ENCODE measurements at places on chromosomes 7 and 10. TPM values are rescaled to one million over a fixed set of nuclear protein-coding genes. Genes with fewer than 3 reads are reported as not detected.

The ZNF853 gene
- not detected for total RNA-seq

The CDNF gene
- total RNA-seq = 0.29 TPM

The MAT1A gene
- total RNA-seq = not detected

The SSC4D gene
- 0.34 TPM for total RNA-seq

The BCCIP gene
- total RNA-seq = 160 TPM

The PPP1R9A gene
- not detected for total RNA-seq

The AGBL3 gene
- 0.03 TPM for total RNA-seq

The SSMEM1 gene
- total RNA-seq = not detected

The PLA2G12B gene
- total RNA-seq = not detected

The PALD1 gene
- not detected for total RNA-seq

The NPSR1 gene
- not detected for total RNA-seq

The GIMAP5 gene
- not detected for total RNA-seq

- DNase-seq = no peak
Measured at GRCh38 chr7:23893942-23894891, 184.2 kb downstream of the STK31 start.

DNA sequence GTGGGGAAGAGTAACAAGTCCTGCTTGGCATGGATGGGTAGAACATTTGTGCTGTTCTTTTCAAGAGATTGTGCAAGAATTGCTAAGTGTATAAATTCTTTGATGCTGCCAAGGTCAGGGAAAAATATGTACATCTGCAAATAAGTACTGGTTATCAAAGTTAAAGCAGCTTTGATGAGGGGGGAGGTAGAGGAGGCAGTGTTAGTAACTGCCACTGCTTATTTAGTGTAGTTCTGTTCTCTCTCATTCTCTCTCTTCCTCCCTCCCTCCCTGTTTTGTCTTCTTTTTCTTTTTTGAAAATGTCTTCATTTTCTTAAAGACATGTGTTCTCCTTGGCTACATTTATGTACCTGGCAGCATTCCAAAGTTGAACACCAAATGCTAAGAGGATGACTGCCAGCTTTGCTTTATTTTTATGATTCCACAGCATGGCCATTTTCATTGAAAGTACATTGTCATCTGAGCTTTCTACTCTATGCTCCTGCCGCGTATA is 18.6 kb downstream of the CACNB2 start:
- DNase-seq = no peak

GRCh38 chr7:130047831-130048230 is 3.3 kb downstream of the ZC3HC1 start:
- DNase-seq = no peak

DNA sequence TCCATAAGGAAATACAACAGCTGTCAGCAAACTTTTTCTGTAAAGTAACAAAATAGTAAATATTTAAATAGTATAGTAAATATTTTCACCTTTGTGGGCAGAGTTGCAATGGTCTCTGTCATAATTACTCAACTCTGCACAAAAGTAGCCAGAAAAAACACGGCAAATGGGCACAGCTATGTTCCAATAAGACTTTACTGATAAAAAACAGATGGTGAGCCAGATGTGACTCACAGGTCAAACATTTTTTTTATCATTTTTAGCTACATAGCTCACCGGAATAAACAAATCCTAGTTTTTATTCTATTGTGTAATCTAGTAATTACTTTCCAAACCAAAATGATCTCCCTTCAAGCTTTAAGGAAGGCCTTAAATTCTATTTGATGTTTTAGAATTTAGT is 55.3 kb downstream of the NCAPG2 start:
- peak; percentile 76 for DNase-seq

- DNase-seq = no peak
Measured at GRCh38 chr7:141522657-141523342, 28.4 kb upstream of the AGK start.

DNA sequence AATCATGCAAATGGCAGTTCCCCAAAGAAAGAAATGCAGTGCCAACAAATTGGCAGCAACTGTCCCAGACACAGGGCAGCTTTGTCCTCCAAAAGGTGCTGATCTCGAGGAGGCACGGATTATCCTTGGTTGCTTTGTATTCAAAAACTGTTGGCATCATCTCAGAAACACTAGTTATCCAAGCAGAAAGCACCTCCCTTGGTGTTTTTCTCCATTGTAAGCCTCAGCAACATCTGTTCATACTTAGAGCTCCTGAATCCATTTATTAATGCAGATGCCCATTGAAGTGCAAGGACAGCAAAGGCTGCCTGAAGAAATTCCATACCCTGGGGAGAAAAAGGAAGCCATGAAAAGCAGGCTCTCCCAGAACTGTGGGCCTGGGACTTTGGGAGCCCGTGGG is 1.1 kb upstream of the NPS start:
- no peak for DNase-seq

GRCh38 chr10:89563311-89563710 is 27.9 kb upstream of the SLC16A12 start:
- DNase-seq = no peak

GRCh38 chr7:109763611-109764010 is 1193.9 kb downstream of the DNAJB9 start:
- no peak for DNase-seq

GRCh38 chr10:90148116-90148855 is 446.9 kb downstream of the KIF20B start:
- no peak for DNase-seq

DNA sequence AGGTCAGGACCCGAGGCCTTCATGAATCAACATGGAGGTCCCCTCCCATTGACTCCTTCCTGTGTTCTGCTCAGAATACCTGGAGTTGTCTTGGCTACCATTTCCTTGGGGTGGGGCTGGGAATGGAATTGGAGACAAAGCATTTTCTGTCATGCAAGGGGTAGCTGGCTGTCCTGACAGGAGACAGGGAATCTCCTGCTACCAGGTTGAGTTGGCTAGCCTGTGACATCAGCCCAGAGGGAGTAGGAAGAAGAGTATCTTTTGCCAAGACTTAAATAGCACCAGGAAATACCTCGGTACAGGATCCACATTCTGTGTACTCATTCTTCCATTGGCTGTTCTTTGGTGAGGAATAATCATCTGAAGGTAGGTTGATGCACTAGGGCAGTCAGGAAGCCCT is 4.9 kb downstream of the ZDHHC16 start:
- no peak for DNase-seq

DNA sequence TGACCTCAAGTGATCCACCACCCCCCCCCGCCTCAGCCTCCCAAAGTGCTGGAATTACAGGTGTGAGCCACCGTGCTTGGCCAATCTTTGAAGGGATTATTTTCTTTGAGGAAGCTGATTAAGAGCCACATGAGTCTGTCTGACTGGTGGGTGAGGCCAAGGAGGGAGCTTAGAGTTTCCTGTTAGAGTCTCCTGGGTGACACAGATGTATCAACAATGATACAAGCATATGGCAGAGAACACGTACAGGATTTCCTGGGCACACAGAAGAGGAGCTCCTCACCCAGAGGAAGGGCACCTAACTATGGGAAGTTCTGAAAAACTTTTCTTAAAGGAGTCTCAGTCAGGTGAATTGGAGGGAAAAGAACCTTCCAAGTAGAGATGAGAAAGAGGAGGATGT is 69.4 kb downstream of the GOLGA7B start:
- no peak for DNase-seq

GRCh38 chr10:107398115-107398514 is 233.6 kb upstream of the SORCS1 start:
- DNase-seq = no peak

DNA sequence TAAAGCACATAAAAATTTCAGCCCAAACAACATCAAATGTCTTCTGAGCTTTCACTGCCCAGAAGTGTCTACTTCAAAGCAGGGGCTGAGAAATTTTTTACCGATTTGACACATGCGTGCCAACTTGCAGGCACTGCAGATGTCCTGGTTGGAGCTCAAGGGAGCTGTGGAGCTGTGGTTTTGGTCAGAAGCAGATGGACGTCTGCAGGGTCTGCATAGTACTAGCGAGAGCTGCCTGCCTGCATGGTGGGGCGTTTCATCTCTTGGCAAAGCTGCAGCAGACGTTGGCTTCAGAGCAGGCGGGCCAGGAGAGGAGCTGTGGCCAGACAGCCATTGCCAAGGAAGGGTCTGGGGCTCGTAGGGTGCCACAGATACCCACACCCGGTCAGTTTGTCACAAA is 296.7 kb downstream of the GLRX3 start:
- no peak for DNase-seq

DNA sequence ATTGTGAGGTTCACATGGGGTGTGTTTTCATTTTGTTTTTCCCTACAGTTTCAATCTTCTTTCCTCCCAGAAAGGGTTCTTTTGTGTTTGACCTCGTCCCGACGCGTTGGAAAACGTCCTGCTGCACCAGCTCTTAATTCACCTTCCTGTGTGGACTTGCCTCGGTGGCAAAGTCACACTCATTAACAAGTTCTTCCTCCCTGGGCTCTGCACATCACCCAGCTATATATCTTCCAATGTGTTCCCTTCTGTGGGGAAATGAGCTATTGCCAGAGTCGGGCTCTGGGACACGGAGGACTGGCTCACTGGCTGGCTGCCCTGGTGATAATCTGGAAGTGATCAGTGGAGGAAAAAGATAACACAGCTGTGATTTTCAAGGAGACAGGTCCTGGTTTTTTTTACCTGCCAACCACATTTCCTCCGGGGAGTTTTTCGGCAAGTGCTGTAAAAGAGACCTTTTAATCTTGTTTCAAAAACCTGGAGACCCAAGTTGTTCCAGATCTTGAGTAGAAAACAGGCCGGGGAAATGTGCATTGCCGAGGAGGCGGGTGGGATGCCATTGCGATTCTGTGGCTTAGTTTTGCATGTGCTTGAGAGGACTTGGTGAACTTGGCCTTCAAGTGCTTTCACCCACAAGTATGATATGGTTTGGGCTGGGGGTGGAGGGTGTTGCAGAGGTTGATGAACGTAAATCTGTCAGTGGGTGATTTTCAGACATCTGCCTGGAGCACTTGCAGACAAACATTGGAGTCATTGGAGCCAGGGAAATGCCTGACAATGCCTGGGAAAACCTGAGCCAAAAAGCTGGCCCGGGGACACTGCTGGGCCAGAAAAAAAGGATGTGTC is 96.5 kb upstream of the CREB5 start:
- no peak for DNase-seq

GRCh38 chr7:129366-130221 is 62.8 kb upstream of the FAM20C start:
- DNase-seq = no peak

- DNase-seq = no peak
Measured at GRCh38 chr7:116934580-116934979, 18.7 kb upstream of the ST7 start.

GRCh38 chr10:49005270-49005669 is 65.6 kb upstream of the LRRC18 start:
- no peak for DNase-seq

GRCh38 chr10:17544465-17544864 is 72.7 kb downstream of the HACD1 start:
- peak; percentile 20 for DNase-seq

- DNase-seq = no peak
Measured at GRCh38 chr7:103704701-103705100, 258.7 kb upstream of the SLC26A5 start.

GRCh38 chr7:55438757-55439525 is 73.8 kb downstream of the LANCL2 start:
- DNase-seq = no peak

All from SJSA1 (cell line).